ENCODE measurements at places on chromosomes 6 and 20. TPM values are rescaled to one million over a fixed set of nuclear protein-coding genes. Genes with fewer than 3 reads are reported as not detected.

The CABLES2 gene
- total RNA-seq: 12.1 TPM

The RUNX2 gene
- total RNA-seq: 5.1 TPM

The SLC13A3 gene
- total RNA-seq: 0.30 TPM

The HLA-DOB gene
- 3.1 TPM for total RNA-seq

The AIF1 gene
- 117 TPM for total RNA-seq

The COX4I2 gene
- not detected for total RNA-seq

The C6orf132 gene
- 0.08 TPM for total RNA-seq

The GSTA5 gene
- total RNA-seq: not detected

The MCM9 gene
- total RNA-seq: 22.8 TPM

The RAET1E gene
- not detected for total RNA-seq

The RAET1L gene
- not detected for total RNA-seq

The SAYSD1 gene
- total RNA-seq: 13.4 TPM

- DNase-seq: no peak
Measured at GRCh38 chr6:99746261-99746895, 139.7 kb downstream of the PRDM13 start.

DNA sequence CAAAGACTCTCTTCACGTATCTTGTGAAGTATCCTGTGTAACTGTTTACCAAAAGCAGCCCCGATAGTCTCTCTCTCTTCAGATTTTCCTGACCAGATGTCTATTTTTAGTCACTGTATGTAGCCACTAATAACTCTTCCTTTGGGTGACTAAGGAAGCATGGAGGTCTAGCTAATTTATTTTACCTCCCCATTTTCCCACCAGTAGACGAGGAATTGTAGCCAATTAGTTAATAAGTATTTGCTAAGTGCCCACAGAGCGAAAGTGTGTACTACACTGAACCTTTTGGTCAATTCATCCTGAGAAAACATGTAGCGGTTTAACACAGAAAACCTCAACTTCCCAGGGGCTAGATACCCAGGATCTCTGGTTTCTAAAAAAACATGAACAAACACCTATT lies 180.6 kb downstream of the TBX18 start:
- DNase-seq: no peak

- DNase-seq: no peak
Measured at GRCh38 chr6:97123112-97123511, 159.9 kb downstream of the MMS22L start.

DNA sequence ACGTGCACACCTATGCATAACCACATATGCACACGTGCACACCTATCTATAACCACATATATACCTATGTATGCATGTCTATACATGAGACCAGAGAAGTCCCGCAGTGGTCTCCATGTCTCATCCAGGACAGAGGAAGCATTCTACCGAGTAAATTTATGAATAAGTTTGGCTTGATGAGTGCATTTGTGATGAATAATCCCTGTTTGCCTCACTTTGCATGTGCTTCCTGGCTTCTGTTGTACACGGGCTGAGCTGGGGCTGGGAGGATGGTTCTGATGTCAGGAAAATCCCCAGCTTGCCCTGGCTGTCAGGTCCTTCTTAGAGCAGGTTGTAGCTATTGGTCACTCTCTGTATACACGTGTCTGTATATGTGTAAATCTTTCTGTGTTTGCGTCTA lies 157.6 kb upstream of the RPS6KA2 start:
- DNase-seq: no peak

DNA sequence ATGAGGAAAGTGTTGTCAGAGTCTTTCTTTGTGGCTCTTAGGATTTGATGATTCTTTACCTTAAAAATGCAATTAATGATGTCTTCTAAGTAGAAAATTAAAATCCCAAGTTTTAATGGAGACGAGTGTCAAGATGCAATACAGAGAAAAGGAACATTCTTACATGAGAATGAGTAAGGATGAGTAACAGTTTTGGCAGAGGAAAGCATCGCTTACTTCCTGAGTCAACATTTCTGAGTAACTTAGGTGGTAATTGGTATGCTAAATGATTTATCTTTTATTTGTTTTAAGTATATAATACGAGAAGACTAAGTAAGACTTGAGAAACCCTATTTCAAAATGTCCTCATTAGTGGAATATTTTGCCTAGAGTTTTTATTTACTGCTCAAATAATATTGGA lies 101.3 kb downstream of the RTN4IP1 start:
- no peak for DNase-seq

GRCh38 chr20:36086767-36087166 lies 67.8 kb upstream of the EPB41L1 start:
- DNase-seq: no peak

- no peak for DNase-seq
Measured at GRCh38 chr6:160088069-160088783, 33.4 kb upstream of the SLC22A1 start.

- DNase-seq: no peak
Measured at GRCh38 chr6:11410539-11411307, 126.8 kb upstream of the TMEM170B start.

- DNase-seq: no peak
Measured at GRCh38 chr20:11229772-11230171, 556.0 kb upstream of the JAG1 start.

- no peak for DNase-seq
Measured at GRCh38 chr6:71810880-71811279, 75.5 kb upstream of the RIMS1 start.

DNA sequence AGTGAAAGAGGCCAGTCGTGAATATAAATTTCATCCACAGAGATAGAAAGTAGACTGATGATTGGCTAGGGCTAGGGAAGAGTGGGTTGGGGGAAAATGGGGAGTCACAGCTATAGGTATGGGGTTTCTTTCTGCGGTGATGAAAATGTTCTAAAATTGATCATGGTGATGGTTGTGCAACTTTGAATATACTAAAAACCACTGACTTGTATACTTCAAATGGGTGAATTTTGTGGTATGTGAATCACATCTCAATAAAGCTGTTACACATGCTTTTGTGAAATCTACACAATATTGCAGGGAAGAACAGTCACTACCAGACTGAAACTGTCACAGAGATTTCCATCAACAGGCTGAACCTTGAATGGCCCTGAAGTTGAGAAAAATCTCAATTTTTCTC lies 61.5 kb downstream of the LYRM4 start:
- no peak for DNase-seq

DNA sequence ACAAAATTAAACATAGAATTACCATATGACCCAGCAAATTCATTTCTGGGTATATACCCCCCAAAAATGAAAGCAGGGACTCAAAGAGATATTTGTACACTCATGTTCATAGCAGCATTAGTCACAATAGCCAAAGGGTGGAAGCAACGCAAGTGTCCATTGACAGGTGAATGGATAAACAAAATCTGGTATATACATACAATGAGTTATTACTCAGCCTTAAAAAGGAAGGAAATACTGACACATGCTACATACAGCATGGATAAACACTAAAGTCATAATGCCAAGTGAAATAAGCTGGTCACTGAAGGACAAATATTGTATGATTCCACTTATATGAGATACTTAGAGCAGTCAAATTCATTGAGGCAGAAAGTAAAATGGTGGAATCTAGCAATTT lies 5.3 kb upstream of the STX11 start:
- no peak for DNase-seq

GRCh38 chr6:70901324-70901723 lies 55.5 kb downstream of the B3GAT2 start:
- DNase-seq: no peak

DNA sequence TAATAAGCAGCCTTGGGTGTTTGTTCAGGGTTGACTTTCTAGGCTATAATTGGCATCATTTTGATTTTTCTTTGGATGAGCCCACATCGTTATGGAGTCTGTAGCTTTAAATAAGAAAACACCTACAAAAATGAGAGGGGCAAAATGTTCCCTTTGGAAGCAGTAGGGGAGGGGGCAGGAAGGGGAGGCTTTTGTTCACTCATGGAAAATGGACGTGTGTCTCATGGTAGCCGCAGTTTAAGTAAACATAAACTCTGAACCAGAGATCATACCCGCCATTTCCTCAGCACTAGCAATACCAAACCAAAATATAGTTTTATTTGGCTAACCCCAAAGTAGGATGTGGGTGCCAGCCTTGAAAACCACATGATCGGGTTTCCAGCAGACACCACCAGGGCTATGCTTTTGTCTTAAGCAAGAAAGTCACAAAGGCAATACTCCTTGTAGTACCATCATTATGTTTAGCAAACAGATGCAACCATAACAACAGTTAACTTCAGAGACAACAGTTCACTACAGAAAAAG lies 572.5 kb upstream of the JAG1 start:
- DNase-seq: no peak

GRCh38 chr6:16494793-16495192 lies 256.4 kb downstream of the GMPR start:
- no peak for DNase-seq

DNA sequence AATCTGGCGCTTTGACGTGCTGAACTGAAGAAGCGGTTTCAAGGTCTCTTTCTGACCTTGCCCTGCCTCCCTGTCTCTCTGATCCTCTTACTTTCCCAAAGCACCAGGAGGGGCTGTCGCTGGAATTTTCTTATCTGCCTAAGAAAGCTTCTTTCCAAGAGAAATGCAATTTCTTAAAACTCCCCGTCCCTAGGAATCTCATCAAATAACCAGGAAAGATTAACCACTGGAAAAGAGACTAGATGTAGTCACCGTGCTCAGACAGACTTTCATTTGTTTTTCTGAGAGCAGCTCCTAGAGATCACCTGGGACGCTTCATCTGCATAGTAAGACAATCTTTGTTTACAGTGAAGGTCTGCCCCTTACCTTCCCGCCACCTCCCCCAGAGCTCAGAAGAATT lies 38.6 kb downstream of the PDYN start:
- no peak for DNase-seq

- no peak for DNase-seq
Measured at GRCh38 chr6:8442150-8442549, 6.8 kb upstream of the SLC35B3 start.

DNA sequence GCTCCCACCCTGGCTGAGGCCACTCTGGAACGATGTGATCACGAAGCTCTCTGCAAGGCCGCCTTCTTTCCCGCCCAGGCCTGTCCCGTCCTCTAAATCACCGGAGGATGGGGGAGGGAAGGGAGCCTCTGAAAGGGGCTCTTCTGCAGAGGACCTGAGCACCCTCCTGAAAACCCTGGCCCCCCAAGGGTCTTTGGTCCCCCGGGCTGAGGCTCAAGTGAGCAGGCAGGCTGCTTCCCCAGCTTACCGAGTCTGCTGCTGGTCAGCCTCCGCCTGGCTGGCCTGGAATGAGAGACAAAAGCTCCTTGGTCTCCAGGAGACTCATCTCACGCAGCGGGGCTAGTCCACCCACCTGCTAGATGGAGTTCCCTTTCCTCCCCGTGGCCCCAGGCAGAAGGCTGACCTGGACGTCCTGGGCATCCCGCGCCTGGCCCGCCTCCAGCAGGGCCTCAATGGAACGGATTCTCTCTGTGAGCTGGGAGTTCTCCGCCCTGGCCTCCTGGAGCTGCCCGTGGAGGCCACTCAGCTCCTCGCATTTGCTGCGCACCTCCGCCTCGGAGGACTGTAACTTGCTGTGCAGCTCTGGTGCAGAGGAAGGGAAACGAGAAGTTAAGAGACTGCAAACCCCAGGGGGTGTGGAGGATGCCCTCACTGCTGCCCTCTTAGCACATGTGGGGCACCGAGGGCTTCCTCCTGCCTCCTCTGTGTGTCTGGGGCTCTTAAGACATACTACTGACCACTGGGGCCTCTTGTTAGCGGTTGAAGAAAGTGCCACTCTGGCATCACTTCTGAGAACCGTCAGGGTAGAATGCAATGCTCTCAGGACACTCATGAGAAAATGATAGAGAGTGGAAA lies 54.7 kb downstream of the RRBP1 start:
- DNase-seq: no peak

DNA sequence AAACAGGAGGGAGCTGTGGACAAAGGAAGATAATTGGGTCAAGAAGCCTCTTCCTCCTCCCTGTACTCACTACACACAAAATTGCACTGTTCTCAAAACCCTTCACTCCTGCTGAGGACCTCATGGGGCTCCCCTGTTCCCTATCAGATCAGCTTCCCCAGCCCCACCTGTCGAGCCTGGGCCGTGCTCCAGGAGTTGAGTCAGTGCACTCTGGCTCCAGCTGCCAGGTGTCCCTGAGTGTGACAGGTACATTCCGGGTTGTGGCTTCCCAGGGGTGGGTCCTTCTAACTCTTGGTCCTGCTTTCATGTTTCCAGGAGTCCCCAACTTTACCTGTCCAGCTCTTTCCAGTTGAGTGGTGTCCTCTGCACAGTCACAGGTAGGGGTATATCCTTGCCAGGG lies 8.4 kb downstream of the RAB5IF start:
- no peak for DNase-seq

DNA sequence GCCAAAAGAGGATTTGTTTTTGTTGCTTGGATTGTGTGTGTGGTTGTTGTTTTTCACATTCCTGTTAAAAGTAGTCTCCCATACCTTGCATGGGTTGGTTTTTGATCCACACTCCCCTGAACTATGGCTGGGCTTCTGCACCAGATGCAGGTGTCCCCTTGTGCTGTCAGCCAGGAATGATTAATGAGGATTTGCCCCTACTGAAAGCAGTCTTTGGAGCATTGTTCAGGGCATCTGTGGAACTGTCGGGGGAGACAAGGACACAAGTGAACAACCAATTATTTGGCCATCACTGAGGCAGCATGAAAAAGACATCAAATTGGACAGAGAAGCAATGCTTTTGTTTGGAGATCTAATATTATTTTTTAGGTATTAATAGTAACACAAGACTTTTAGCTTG lies 373.2 kb upstream of the MMS22L start:
- no peak for DNase-seq

GRCh38 chr6:101509536-101509935 lies 116.0 kb downstream of the GRIK2 start:
- no peak for DNase-seq

DNA sequence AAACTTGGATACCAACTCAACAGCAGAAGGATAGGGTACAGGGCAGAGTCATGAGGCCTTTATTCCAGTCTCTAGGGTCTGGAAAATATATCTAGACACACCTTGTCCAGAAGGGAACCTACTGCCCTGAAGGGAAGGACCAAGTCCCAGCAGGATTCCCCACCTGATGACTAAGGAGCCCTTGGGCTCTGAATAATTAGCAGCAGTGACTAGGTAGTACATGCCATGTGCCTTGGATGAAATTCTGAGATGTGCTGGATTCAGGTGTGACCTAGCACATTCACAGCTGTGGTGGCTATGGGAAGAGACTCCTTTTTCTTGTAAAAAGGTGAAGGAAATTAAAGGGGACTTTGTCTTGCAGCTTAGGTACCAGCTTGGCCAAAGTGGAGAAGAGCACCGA lies 364.3 kb upstream of the PTCHD4 start:
- no peak for DNase-seq
